ENCODE measurements at places on chromosomes 7 and 10.

DNA sequence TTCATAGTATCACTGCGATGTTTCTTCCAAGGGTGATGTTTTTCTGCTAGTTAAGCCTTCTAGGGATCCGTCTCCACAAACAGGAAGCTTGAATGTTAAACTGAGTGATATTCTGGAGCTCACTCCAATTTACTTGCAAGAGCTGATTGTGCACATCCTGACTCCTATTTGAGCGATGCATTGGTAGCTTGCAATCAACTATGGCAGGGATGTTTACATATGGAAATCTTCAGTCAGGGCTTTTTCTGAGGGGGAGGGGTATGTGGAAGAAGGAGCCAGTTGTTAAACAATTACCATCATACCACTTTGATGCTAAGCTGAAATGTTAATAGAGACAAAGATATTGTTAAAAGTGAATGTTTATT, 43.2 kb upstream of the NXPH1 start:
- DNase-seq: no peak

GRCh38 chr7:5470167-5470532, 46.5 kb upstream of the TNRC18 start:
- DNase-seq: no peak

DNA sequence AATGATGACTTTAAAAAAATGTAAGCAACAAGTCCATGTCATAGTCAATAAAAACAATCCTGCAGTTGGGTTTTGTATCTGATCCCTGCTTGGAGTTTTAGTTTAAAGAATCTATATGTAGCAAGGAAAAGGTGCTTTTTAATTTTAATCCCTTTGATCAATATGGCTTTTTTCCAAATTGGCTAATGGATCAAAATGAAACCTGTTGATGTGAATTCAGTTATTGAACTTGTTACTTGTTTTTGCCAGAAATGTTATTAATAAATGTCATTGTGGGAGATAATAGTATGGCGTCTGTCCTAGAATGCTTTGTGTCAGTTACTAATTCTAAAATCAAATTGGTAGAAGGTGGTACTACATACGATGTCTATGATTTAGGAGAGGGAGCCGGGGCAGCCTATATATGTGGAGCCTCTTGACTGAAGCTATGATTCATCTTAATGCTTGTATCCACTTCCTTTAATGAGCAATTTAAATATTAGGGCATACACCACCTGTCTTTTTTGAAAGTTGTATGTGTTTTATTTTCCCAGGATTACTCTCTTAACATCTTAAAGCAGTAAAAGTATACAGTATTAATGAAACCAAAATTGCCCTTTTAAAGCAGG, 10.3 kb upstream of the PBLD start:
- no peak for DNase-seq

DNA sequence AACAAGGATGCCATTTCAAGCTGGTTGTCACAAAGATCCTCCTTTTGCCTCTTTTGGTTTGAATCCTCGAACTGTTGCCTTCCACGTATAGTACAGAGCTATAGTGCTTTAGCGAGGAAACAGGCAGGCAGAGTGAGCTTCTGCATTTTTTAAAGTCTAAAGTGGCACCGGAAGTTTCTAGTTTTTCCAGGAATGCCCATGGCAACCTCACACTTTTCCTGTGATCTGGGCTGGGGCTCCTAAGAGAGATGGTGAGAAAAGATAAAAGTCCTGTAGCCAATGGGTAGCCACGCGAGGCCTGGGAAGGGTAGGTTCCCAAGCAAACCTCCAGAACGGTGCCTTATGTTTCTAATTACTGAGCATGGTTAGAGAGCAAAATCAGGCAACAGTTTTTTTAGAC, 76.7 kb downstream of the CALD1 start:
- no peak for DNase-seq

- no peak for DNase-seq
Observed at GRCh38 chr10:51106311-51106945, 32.1 kb downstream of the PRKG1 start.

- no peak for DNase-seq
Observed at GRCh38 chr10:97154162-97154561, 31.6 kb downstream of the SLIT1 start.

- no peak for DNase-seq
Observed at GRCh38 chr7:26538689-26539088, 247.0 kb downstream of the SNX10 start.

DNA sequence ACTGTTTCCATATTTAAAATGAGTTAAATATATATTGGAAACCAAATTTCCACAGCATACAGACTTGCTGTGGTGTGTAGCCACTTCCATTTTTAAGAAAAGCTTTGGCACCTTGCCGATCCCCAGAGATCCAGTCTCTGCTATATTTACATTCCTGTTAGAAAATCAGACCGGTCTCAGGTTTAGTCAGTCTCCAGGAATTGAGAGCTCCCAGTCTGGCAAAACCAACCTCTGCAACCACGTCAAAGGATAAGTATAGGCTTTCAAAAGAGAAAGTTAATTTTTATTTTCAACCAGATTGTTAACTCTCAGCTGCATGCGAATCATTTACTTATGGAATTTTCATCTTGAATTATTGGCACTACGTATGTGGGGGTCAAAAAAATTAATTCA, 28.2 kb downstream of the PUS7 start:
- no peak for DNase-seq
